ENCODE measurements at places on chromosomes 16 and 17. TPM values are rescaled to one million over a fixed set of nuclear protein-coding genes. Genes with fewer than 3 reads are reported as not detected.

Gene MEOX1
- total RNA-seq = 0.54 TPM

Gene SERPINF2
- 0.18 TPM for total RNA-seq

DNA sequence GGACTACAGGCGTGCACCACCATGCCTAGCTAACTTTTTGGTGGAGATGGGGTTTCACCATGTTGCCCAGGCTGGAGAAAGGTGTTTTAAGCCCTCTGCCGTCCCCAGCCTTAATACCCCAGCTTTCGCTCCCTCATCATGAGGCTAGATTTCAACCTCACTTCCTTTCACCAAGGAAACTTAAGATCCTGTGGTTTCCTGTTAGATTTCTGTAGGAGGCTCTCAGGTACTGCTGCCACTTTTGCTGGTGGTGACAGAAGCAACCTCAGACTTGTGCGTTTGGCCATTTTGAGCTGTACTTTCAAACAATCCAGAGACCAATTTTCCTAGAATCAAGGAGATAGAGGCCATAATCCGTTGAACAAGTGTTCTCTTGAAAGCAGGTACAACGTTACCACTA, 36.2 kb downstream of the MPHOSPH6 start:
- peak; percentile 56 for DNase-seq

DNA sequence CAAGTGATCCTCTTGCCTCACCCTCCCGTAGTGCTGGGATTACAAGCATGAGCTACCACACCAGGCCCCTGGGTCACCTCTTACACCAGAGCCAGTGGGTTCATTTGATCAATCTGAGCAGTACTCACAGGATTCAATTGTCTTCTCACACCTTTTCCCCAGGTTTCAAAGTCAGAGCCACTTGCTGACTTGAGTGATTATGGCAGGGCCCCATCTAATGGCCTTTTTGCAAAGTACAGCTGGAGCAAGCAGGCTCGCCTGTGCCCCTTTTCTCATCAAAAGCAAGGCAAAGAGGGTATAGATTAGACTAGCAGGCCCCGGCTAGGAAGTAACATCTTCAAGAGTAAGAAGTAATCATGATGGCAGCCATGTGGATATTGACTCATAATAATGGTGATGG, 114.8 kb upstream of the NOL11 start:
- DNase-seq = peak; percentile 66

DNA sequence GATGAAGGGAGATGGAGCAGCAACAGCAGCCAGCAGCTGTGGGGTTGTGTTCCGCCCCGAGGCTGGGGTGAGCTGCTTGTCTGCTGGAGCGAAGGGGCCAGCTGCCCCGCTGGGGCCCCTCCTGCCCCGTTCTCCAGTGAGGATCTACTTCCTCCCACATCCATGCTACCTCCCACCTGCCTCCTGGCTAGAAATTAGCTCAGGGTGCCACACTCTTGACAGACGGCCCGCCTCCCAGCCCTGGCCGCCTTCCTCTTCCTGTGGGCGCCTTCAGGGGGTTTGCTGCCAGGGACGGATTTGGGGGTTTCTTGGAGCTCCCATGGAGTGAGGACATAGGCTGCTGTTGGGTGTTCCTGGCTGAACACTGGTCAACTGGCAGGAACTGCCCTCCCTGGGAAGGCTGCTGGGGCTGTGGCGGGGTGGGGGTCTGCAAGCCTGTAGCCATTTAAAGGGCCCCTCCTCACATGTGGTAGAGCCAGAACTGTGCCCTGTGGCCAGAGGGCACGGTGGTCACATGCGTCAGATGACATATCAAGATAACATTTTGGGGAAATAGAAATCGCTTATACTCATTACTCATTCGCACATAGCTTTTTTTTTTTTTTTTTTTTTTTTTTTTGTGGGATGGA, 13.1 kb downstream of the TBC1D24 start:
- DNase-seq = no peak

Measured in activated CD8-positive, alpha-beta memory T cell treated with anti-CD3 and anti-CD28 coated beads, Interleukin-2, amount 10 ng/mL, durations not matched to agents 7 days and 5 days (primary cell).